ENCODE measurements at places on chromosomes 5 and 9. TPM values are rescaled to one million over a fixed set of nuclear protein-coding genes. Genes with fewer than 3 reads are reported as not detected.

The SHOC1 gene
- total RNA-seq = not detected

DNA sequence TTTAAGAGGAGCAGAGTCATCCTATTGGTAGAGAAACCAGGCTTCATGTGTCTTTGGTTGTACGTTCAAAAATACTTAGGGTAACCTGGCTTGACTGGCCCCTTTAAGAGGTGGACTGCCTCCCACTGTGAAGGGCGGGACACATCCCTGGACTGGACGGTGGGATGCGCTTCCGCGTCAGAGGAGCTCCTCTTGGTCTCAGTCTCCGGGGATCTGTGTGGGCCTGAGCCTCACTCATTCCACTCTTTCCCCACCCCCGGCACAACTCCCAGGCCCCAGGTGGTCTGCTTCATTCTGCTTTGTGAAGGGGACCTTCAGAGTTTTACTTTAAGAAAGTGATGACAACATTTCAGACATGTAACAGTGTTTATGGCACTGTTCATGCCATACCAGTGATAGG is 601.1 kb downstream of the IRX1 start:
- no peak overlapping the region for H3K27ac ChIP-seq
- H3K27me3 ChIP-seq = no peaks in the 10 kb centered on the region
- DNase-seq = no peak
- no peaks in the 10 kb centered on the region for H3K36me3 ChIP-seq
- no peak overlapping the region for H3K4me3 ChIP-seq
- H3K4me1 ChIP-seq = peaks cover 8% of the 10 kb centered on the region

DNA sequence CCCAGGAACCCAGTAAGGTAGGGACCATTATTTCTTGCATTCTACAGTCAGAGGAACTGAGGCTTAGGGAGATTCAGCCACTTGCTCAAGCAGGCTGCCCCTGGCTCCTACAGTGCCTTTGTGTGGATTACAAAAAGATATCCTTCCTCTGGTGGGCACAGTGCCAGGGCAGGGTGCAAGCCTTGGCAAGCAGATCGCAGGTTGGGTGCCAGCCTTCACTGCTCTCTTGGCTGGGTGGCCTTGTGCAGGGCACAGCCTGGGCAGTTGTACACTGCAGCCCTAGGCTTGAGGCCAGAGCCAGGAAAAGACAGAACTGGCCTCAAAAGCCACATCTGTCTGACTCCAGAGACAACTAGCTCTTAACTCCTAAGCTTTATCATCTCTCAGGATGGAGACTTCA is 15.0 kb downstream of the DOCK2 start:
- DNase-seq = no peak
- no peaks in the 10 kb centered on the region for H3K27me3 ChIP-seq
- H3K4me3 ChIP-seq = peak overlapping the region; percentile 86
- H3K36me3 ChIP-seq = peaks cover 13% of the 10 kb centered on the region
- H3K4me1 ChIP-seq = peaks cover 94% of the 10 kb centered on the region

DNA sequence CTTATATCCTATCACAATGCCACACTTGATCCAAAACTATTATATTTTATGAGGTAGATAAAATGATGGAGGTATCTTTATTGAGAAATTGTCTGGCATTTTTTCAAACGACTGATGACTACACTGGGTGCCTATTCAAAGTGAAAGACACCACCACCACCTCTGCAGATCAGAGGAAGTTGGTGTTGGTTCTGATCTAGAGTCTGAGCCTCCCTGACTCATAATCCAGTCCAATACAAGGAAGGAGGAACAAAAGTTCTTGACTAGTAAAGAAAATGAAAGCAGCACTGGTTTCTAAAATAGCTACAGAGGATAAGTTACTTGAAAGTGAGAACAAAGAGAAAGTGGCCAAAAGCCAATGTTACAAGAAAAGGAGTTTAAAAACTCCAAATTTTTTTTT is 139.9 kb downstream of the RFX3 start:
- H3K4me1 ChIP-seq = peaks cover 18% of the 10 kb centered on the region
- DNase-seq = peak; percentile 67
- peak overlapping the region; percentile 75 for H3K4me3 ChIP-seq

GRCh38 chr9:79610791-79611614 is 39.2 kb downstream of the TLE4 start:
- H3K36me3 ChIP-seq = peaks cover 8% of the 10 kb centered on the region
- H3K4me1 ChIP-seq = peaks cover 50% of the 10 kb centered on the region
- peak overlapping the region; percentile 52 for H3K4me3 ChIP-seq
- H3K27ac ChIP-seq = peak overlapping the region; percentile 70
- no peaks in the 10 kb centered on the region for H3K27me3 ChIP-seq
- DNase-seq = no peak

GRCh38 chr5:44506561-44506960 is 117.3 kb upstream of the FGF10 start:
- no peaks in the 10 kb centered on the region for H3K4me1 ChIP-seq
- H3K27me3 ChIP-seq = no peaks in the 10 kb centered on the region
- no peak for DNase-seq
- H3K36me3 ChIP-seq = peaks cover 4% of the 10 kb centered on the region

GRCh38 chr9:82972446-82972845 is 90.5 kb downstream of the RASEF start:
- no peaks in the 10 kb centered on the region for H3K4me1 ChIP-seq
- DNase-seq = no peak
- no peak overlapping the region for H3K27ac ChIP-seq
- no peaks in the 10 kb centered on the region for H3K27me3 ChIP-seq

The PCDHA1 gene
- not detected for total RNA-seq

DNA sequence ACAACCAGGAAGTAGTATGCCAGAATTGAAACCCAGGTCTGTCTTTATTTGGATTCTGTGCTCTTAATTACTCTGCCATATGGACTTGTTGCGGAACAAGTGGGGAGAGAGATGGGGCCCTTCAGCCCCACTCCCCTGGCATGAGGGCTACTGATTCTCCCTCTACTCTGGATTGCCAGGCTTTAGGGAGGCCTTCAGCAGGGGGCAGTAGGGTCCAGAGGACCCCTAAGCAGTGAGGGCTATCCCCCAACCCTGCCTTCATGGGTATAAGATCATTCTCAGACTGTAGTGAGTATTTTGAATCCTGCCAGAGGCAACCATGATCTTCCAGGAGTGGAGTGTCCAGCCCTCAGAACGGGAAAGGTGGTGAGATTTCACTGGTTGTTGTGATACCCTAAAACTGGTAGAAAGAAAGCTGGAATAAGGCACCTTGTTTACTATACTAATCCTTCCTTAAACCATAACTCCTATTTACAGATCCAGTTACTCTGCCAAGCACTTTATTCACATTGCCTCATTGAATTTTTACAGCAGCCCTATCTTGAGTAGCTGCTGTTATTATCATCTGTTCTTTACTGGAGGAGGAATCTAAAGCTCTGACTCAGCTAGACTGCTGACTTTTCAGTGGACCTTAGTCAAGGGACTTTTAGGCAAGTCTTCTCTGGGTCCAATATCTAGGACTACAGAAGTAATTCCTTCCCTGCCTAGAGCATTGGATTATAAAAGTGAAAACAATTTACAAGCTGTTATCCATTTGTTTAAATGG is 31.3 kb upstream of the LARP1 start:
- no peak for DNase-seq
- H3K27me3 ChIP-seq = no peaks in the 10 kb centered on the region
- no peaks in the 10 kb centered on the region for H3K36me3 ChIP-seq

DNA sequence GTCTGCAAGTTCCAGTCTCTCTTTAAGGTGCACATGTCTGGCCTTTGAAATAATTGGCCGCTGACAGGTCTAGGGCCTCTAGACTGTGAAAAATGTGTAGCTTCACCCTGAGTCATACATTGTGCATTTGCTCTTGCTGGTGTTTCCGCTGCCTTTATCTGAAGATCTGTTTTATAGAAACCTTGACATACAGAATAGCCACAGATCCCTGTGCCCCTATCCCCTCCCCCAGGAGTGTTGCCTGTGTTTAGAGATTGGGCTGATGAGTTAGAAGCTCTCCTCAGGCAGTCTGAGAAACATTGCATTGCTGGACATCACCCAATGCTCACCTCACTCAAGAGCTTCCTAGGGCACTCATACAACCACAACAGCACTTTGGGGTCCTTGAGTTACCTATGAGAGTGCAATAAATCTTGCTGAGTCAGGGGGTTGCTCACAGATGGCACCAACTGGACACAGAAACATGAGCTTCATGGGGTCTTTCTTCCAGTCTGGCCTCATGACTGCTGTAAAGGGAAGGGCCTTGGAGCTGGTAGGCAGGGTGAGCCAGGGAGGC is 3.8 kb upstream of the ZNF782 start:
- H3K27me3 ChIP-seq = peaks cover 12% of the 10 kb centered on the region
- peaks cover 13% of the 10 kb centered on the region for H3K4me1 ChIP-seq
- no peaks in the 10 kb centered on the region for H3K36me3 ChIP-seq

All from natural killer cell treated with Interleukin-12 subunit alpha and Interleukin-12 subunit beta and Interleukin-15 and Interleukin-18, amount 100 ng/mL, for 72 hours (primary cell).